Activated CD8-positive, alpha-beta T cell treated with anti-CD3 and anti-CD28 coated beads, Interleukin-2, amount 10 ng/mL, durations not matched to agents 7 days and 5 days (primary cell): ENCODE measurements at places on chromosomes 12 and 14. TPM values are rescaled to one million over a fixed set of nuclear protein-coding genes. Genes with fewer than 3 reads are reported as not detected.

GRCh38 chr12:104372061-104372720, 68.7 kb downstream of the EID3 start:
- peaks cover 5% of the 10 kb centered on the region for H3K36me3 ChIP-seq
- H3K4me3 ChIP-seq, result peak overlapping the region; percentile 33
- DNase-seq, result peak; percentile 77
- H3K27ac ChIP-seq, result peak overlapping the region; percentile 85

- H3K4me1 ChIP-seq, result peaks cover 11% of the 10 kb centered on the region
- no peak overlapping the region for H3K4me3 ChIP-seq
- no peaks in the 10 kb centered on the region for H3K36me3 ChIP-seq
- peaks cover 3% of the 10 kb centered on the region for H3K27me3 ChIP-seq
Measured at GRCh38 chr14:58662018-58662417, 24.3 kb downstream of the DACT1 start.

DNA sequence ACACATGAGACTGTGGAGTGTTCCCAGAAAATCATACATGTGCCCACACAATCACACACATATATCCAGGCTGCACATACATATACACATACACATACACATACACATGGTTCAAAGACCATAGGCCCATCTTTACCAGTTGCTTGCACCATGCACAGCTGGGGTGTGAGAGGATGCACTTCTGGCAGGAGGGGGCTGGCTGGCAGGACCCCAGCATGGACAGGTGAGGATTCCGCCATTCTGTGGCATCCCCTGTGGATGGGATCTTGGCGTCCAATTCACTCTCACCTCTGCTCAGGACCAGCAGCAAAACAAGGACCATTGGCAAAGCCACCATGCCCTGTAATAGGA, 7.0 kb downstream of the ITGB7 start:
- H3K36me3 ChIP-seq, result peaks cover 81% of the 10 kb centered on the region
- peaks cover 77% of the 10 kb centered on the region for H3K4me1 ChIP-seq
- DNase-seq, result no peak
- H3K4me3 ChIP-seq, result peak overlapping the region; percentile 68
- H3K27ac ChIP-seq, result peak overlapping the region; percentile 88

DNA sequence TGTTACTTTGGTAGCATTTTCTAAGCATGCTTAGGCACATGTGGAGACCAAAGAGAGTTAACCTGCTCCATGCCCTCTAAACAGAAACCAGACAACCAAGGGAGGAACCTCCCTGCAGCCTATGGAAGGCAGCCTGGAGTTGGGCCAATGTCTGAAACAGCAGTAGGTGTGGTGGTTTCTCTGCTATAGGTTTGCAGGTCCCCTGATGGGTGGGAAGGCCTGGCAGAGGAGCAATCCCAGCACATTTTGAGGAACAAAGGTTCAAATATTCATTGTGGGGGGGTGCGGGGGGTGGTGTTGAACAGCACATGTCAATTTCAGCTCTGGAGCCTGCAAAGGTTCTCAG, 65.4 kb downstream of the DACT1 start:
- peaks cover 18% of the 10 kb centered on the region for H3K27me3 ChIP-seq
- H3K4me3 ChIP-seq, result no peak overlapping the region
- no peaks in the 10 kb centered on the region for H3K36me3 ChIP-seq
- no peaks in the 10 kb centered on the region for H3K4me1 ChIP-seq

- peak; percentile 64 for DNase-seq
- no peaks in the 10 kb centered on the region for H3K36me3 ChIP-seq
- no peak overlapping the region for H3K4me3 ChIP-seq
- no peak overlapping the region for H3K27ac ChIP-seq
Measured at GRCh38 chr14:95774265-95775160, 60.6 kb upstream of the TCL1A start.

DNA sequence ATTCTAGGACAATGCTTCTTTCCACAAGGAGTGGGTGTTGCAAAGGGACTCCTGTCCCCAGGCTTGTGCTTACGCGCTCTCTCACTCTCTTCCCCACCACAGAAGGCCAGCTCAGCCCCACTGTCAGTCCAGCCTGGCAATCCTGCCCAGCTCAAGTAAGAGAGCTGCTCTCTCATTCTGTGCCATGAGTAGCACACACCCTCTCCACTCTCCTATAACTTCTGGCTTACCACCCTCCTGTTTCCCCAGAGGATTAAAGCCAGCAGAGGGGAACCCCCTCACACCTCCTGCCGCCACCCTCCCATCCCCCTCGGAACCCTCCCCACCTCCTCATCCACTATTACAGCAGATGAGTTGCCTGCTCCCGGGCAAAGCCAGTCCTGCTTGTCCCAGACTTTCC, 17.1 kb downstream of the NCKAP5L start:
- peaks cover 5% of the 10 kb centered on the region for H3K36me3 ChIP-seq
- no peak overlapping the region for H3K4me3 ChIP-seq
- H3K27ac ChIP-seq, result no peak overlapping the region
- H3K4me1 ChIP-seq, result peaks cover 19% of the 10 kb centered on the region

GRCh38 chr12:52927964-52928363, 21.0 kb upstream of the KRT18 start:
- no peak overlapping the region for H3K27ac ChIP-seq
- peaks cover 6% of the 10 kb centered on the region for H3K4me1 ChIP-seq
- H3K36me3 ChIP-seq, result no peaks in the 10 kb centered on the region
- no peak for DNase-seq
- no peak overlapping the region for H3K4me3 ChIP-seq
- peaks cover 4% of the 10 kb centered on the region for H3K27me3 ChIP-seq

DNA sequence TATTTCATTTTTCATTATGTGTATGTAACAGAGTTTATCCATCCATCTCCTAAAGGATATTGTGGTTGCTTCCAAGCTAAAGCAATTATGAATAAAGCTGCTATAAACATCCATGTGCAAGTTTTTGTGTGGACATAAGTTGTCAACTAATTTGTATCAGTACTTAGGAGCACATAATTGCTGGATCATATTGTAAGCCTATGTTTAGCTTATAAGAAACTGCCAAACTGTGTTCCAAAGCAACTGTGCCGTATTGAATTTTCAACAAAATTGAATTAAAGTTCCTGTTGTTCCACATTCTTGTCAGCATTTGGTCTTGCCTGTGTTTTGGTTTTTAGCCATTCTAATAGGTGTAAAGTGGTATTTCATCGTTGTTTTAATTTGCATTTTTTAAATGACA, 416.9 kb downstream of the SLC6A15 start:
- H3K4me3 ChIP-seq, result no peak overlapping the region
- H3K27ac ChIP-seq, result no peak overlapping the region
- H3K27me3 ChIP-seq, result no peaks in the 10 kb centered on the region
- no peaks in the 10 kb centered on the region for H3K4me1 ChIP-seq
- no peaks in the 10 kb centered on the region for H3K36me3 ChIP-seq
- DNase-seq, result no peak

The RIN3 gene
- 89.0 TPM for total RNA-seq

GRCh38 chr14:51454351-51454750, 197.4 kb upstream of the FRMD6 start:
- no peak overlapping the region for H3K4me3 ChIP-seq
- H3K27ac ChIP-seq, result no peak overlapping the region
- no peak for DNase-seq

DNA sequence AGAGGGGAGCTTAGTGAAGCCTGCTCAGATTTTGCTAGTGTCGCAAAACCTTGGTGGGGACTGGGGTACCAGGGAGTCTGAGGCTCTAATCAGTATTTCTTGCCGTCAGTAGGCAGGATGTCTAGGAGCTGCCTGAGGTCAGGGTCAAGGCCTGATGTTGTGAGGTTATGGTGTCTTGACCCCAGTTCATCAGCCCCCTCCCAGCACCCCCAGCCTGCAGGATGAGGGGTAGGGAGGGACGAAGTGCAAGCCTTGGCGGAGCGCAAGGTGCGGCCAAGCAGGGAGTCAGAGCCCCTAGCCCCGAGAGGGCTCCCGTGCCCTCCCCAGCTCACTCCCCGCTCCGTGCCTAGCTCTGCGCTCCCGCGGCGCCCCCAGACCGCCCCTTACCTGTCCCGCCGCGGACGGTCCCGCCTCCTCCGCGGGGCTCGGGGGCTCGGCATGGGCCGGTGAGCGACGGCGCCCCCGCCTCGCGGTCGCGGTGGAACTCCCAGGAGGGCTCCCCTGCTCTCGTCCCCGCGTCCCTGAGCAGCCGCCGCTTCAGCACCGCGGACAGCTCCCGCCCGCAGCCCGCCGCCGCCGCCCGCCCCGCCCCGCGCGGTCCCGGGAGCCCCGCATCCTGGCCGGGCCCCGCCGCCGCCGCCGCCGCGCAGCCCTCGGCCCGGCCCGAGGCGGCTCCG, 347 bp downstream of the SYNDIG1L start:
- no peak overlapping the region for H3K27ac ChIP-seq
- H3K4me1 ChIP-seq, result peaks cover 2% of the 10 kb centered on the region
- no peak overlapping the region for H3K4me3 ChIP-seq

GRCh38 chr14:58760121-58760520, 122.4 kb downstream of the DACT1 start:
- no peak overlapping the region for H3K27ac ChIP-seq
- H3K36me3 ChIP-seq, result no peaks in the 10 kb centered on the region

GRCh38 chr12:122184517-122184916, 1.6 kb downstream of the LRRC43 start:
- H3K27ac ChIP-seq, result no peak overlapping the region
- peaks cover 24% of the 10 kb centered on the region for H3K4me1 ChIP-seq
- peak overlapping the region; percentile 34 for H3K4me3 ChIP-seq

DNA sequence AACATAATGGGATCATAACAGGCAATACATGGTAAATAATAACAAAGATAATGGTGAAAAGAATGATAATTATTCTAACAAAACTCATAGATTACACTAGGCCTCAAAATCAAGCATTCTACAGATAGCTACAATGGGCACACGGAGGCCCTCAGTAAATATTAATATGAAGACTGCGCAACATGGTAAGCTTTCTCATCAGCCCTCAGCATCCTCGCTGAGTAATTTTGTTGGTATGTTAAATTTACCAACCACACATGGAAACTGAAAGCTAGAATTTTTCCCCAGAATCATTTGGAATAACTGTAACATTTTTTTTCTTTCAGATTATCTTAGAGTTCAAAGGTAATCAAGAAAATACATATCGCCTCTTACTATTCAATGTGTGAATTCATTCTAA, 74.2 kb upstream of the PYGL start:
- H3K27me3 ChIP-seq, result no peaks in the 10 kb centered on the region
- H3K36me3 ChIP-seq, result no peaks in the 10 kb centered on the region
- no peaks in the 10 kb centered on the region for H3K4me1 ChIP-seq
- no peak overlapping the region for H3K4me3 ChIP-seq

- H3K4me3 ChIP-seq, result no peak overlapping the region
- no peaks in the 10 kb centered on the region for H3K27me3 ChIP-seq
- H3K27ac ChIP-seq, result no peak overlapping the region
- no peaks in the 10 kb centered on the region for H3K4me1 ChIP-seq
Measured at GRCh38 chr12:23084236-23084995, 459.4 kb downstream of the ETNK1 start.

DNA sequence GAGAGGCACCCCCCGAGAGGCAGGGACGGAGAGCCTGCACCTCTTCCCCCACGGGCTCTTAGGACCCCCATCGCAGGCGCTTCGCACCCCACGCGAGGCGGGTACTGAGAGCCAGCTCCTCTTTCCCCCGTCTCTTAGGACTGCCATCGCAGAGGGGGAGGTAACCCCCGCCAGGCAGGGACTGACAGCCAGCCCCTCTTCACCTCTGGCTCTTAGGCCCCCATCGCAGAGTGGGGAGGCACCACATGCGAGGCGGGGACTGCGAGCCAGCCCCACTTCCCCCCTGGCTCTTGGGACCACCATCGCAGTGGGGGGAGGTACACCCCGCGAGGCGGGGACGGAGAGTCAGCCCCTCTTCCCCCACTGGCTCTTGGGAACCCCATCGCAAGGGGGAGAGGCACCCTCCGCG, 46.1 kb downstream of the DDX11 start:
- no peak for DNase-seq
- H3K27me3 ChIP-seq, result peaks cover 8% of the 10 kb centered on the region
- H3K4me1 ChIP-seq, result peaks cover 3% of the 10 kb centered on the region
- no peaks in the 10 kb centered on the region for H3K36me3 ChIP-seq
- no peak overlapping the region for H3K4me3 ChIP-seq

The RNASE7 gene
- total RNA-seq, result not detected

GRCh38 chr12:48602192-48602989, 32.5 kb upstream of the LALBA start:
- H3K27ac ChIP-seq, result peak overlapping the region; percentile 14
- peaks cover 7% of the 10 kb centered on the region for H3K27me3 ChIP-seq
- no peak for DNase-seq
- peaks cover 4% of the 10 kb centered on the region for H3K36me3 ChIP-seq

DNA sequence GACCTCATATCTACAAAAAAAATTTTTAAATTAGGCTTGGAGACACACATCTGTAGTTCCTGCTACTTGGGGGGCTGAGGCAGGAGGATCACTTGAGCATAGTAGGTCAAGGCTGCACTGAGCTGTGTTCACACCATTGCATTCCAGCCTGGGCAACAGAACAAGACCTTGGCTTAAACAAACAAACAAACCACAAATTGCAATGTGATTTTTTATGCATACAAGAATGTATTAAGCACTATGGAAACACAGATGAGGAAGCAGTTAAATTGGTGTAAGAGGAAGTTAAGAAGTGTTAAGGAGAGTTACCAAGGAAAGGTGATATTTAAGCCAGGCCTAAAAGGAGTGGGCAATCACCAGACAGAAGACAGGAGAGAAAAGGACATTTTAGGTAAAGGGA, 83.6 kb upstream of the HECTD1 start:
- H3K27ac ChIP-seq, result no peak overlapping the region
- H3K4me1 ChIP-seq, result no peaks in the 10 kb centered on the region
- no peaks in the 10 kb centered on the region for H3K27me3 ChIP-seq
- H3K36me3 ChIP-seq, result no peaks in the 10 kb centered on the region
- no peak overlapping the region for H3K4me3 ChIP-seq

The CLEC4C gene
- total RNA-seq, result not detected

GRCh38 chr14:75427482-75428229, at the start of gene JDP2:
Gene JDP2, plus strand, starts transcription at chr14:75428022. Its CDS starts 9,899 bp downstream, at chr14:75437921.
- H3K36me3 ChIP-seq, result peaks cover 5% of the 10 kb centered on the region
- H3K4me1 ChIP-seq, result peaks cover 17% of the 10 kb centered on the region
- peaks cover 36% of the 10 kb centered on the region for H3K27me3 ChIP-seq
- peak within 1 kb of the TSS; percentile 67 for H3K4me3 ChIP-seq
- no peak within 1 kb of the TSS for H3K27ac ChIP-seq

The FBXO34 gene
- 18.3 TPM for total RNA-seq

The KRT78 gene
- not detected for total RNA-seq

DNA sequence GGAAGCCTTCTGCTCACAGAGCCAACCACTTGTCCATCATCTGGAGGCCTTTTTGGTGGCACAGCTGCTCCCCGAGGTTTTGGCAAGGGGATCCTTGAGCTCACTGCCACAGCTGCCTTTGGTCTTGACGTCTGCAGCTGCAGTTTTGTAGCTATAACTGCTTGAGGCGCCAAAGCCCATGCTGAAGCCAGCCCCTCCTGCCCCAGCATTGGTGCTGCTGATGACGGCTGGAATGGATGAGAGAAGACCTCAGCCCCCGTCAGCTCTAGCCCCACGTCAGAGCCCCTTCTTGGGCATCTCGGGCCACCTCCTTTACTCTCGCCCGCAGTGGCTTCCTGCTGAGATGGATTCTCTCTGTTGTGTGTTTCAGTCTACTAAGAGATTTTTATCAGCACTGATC, 12.3 kb upstream of the KRT74 start:
- peaks cover 36% of the 10 kb centered on the region for H3K4me1 ChIP-seq
- H3K27ac ChIP-seq, result peak overlapping the region; percentile 50
